Dermis microvascular lymphatic vessel endothelial cell (primary cell): ENCODE measurements at places on chromosomes 5 and 9. TPM values are rescaled to one million over a fixed set of nuclear protein-coding genes. Genes with fewer than 3 reads are reported as not detected.

Gene ZBTB43
- total RNA-seq: 15.9 and 42.6 TPM in 2 replicates

Gene SPINK5
- 0.13 TPM in 1 of 2 replicates, not detected in the other for total RNA-seq

Gene ZNF608
- 6.6 and 10.9 TPM in 2 replicates for total RNA-seq

Gene IQGAP2
- 1.8 and 3.2 TPM in 2 replicates for total RNA-seq

Gene NUDT12
- 3.4 and 4.2 TPM in 2 replicates for total RNA-seq

Gene DMRT3
- not detected in 2 replicates for total RNA-seq

Gene MARVELD2
- total RNA-seq: 0.90 and 1.6 TPM in 2 replicates

Gene RECK
- 21.7 and 32.9 TPM in 2 replicates for total RNA-seq

DNA sequence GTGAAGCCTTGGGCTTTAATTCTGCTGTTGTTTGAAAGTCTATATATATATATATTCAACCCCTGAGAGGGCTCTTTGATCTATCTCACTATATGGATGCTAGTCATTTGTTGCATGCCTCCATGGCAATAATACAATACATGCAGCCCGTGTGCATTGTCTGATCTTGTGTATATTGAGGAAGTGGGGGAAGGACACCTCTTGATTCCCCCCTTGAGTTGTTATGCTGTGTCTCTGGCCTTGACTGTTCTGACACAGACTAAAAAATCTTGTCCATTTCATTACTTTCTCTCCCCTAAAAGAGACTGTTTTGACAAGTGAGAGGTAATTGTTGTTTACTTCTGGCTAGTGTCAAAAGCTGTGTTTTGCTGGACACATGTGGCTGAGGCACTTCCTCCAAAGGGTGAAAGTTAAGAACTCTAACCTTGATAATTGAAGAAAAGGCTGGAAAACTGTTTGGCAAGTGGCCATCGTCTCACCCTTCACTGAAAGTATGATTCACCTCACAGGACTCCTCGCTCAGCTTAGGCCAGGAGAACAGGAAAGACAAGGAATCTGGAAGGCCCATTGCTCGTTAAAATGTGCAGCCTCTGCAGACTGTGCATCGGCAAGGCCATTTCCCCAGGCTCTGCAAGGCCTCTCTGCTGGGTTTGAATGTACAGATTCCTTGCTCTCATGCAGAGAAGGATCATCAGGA, 304.0 kb downstream of the PRELID2 start:
- peak; percentile 93 for DNase-seq

DNA sequence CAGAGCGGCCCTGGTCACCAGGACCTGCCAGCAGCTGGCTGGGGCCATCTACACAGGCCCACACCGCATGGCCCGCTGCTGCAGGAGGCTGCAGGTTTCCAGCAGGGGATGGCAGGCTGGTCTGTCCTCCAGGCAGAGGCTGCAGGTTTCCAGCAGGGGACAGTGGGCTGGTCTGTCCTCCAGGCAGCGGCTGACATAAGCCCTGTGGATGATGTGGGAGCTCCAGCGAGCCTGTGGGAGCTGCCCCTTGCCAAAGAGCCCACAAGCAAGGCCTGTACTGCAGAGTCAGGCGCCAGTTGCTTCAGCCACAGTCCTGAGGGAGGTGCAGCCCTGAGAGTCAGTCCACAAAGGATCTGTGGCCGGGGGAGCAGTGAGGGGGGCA, 18.5 kb downstream of the TPPP start:
- DNase-seq: no peak

GRCh38 chr5:168683247-168683926, 104.2 kb upstream of the PANK3 start:
- DNase-seq: no peak

- DNase-seq: no peak
Measured at GRCh38 chr5:150411245-150411979, 1.3 kb downstream of the CD74 start.

DNA sequence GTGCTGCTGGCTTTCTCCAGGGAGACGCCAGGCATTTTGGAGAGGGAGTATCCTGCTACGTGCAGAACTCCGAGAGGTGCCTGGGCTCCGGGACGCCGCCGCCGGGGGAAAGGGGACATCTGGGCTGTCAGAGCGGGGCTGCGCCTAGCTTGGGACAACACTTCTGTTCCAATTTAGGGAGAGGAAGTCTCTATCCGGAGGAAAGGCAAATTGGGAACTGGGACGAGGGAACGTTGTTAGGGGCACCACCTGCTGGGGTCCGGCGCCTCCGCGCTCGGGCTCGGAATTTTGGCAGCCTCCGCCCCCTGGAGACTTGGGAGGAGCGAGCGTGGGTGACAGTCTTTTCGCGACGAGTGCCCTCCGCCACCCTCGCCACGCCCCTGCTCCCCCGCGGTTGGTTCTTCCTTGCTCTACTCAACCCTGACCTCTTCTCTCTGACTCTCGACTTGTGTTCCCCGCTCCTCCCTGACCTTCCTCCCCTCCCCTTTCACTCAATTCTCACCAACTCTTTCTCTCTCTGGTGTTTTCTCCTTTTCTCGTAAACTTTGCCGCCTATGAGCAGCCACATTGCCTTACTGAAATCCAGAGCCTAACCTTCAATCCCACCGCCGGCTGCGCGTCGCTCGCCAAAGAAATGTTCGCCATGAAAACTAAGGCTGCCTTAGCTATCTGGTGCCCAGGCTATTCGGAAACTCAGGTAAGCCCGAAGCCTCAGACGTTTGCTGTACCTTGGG, 1.6 kb downstream of the TSLP start:
- DNase-seq: no peak

DNA sequence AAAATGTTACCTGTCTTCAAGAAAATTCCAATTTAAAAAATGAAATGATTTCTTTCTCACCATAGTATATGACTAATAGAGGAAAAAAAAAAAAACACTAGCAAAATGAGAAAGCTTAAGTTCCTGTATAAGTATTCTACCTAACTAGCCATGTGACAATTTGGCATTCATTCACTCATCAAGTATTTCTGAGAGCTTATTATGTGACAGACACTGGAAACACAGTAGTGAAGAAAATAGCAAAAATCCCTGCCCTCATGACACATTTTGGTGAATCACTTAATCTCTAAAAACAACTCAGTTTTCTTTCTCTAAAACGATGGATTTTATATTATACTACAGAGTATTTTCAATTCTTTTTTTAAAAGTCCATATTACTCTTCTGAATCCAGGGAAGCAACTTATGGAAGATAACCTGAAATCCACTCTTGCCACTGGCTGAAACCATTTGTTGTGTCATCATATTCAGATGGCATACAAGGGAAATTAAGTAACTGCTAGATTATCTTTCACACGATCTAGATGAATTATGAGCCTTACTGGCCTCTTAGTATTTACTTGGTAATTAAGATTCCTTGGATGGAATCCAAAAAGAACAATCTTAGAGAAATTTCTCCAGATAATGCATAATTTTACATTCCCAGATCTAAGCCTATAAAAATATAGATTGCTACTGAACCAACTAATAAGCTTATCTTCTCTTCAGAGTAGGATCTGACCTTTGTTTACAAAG, 5.5 kb downstream of the PTBP3 start:
- peak; percentile 44 for DNase-seq

DNA sequence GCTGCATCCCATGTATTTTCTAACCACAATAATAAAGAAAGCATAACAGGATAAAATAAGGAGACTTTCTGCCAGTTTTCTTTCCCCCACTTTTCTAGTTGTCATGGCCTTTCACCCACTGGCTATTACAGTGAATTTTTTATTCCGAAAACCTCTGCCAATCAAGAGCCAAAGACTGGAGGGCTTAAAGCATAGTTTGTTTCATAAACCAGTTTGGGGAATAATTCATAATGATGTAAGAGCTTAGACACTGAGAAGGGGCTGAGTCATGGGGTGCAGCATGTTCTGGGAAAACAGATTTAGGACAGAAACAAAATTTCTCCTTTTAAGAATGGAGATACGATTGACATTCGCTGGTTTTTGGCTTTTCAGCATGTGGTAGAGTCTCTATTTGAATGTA, 4.4 kb upstream of the GLIPR2 start:
- no peak for DNase-seq

GRCh38 chr9:2933165-2934095, 89.5 kb upstream of the PUM3 start:
- no peak for DNase-seq

- peak; percentile 38 for DNase-seq
Measured at GRCh38 chr5:55991768-55992486, 2.8 kb downstream of the IL6ST start.

DNA sequence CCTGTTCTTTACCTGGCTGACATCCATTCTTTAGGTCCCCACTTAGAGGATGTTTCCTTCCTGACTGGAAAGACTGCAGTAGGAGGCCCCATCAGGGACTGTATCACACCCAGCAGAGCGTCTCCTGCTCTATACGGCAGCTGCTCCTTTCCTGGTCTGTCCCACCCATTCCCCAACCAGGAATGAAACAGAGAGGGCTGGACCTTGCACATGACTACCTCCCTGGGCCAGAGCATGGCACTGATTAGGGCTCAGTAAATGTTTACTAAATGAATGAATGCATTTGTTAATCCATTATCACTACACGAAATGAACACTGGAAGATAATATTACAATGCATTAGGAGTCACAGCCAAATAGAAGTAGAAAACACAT, 76.4 kb downstream of the ABCA1 start:
- no peak for DNase-seq

DNA sequence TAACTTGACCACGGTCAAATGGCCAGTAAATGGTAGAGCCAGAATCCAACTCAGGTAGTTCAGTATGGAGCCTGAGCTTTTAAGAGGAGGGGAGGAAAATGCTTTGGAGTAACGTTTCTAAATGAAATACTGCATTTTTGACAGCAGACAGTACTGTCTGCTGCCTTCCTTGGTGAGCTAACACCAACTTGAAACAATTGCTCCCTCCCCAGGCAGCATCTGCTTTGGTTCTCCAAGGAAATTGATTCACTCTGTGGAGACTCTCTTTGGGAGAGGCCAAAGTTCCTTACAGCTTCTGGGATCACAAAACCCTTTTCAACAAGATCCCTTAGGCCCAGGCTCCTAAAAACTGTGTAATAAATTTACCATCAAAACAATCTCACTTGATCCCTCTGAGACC, 75.2 kb upstream of the SSBP2 start:
- no peak for DNase-seq

DNA sequence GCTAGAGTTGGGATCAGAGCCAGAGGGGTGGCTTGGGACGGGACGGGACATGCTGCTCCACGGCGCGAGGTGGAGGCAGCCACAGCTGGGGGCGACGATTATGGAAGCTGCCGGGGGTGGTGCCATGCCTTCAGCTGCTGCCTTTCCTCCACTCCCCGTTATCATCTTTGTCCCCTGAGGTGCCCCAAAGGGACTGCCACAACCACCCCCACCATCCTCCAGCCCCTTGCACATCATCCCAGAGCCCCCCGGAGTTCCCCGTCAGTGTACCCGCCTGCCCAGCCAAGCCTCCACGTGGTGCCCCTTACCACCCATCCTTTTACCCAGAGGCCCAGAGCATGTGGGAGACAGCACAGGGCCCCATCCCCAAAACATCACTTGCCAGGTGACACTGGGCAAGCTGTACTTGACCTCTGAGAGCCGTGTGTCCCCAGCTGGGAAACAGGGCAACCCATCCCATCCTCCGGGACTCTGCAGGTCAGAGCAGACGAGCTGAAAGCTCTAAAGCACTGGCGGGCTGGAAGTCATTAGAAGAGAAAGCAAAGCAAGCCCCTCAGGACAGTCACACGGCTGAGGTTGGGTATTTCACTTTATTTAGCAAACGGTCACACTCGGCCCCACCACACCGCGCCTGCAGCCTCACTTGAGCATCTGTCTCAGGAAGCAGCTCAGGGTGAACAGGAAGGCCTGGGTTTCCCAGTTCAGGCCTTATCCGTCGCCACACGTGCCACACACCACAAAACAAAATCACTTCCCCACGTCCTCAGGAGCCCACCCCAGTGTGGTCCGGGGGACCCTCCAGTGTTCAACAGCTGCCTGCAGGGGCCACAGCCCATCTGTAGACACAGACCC, 19.5 kb upstream of the MXD3 start:
- no peak for DNase-seq

DNA sequence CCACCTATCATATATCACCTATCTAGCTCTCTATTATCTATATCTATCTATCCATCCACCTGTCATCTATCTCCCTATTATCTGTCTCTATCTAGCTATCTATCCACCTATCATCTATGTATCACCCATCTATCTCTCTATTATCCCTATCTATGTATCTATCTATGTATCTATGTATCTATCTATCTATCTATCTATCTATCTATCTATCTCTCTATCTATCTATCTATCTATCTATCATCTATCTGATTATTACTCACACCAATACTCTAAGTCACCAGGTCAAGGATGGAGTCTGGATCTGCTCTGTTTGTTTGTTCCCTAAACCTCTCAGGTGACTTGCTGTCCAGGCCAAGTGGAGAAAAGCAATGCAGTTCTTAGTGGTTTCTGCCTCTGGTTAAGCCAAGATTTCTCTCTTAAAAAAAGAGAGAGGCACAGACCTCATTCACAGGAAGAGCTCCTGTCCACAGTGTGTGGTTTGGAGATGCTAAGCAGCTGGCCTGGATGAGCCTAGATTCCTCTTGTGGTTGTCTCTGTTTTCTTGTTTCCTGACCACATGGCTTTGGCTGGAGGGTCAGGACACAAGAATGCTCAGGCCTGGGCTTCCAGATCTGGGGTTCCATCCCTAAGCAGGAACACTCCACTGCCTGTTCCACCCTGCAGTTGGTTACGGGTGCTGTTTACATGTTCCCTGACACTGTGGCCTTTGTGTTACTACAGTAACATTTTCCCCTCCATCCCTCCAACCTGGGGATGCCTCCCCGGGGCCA, 133.4 kb downstream of the PHF2 start:
- no peak for DNase-seq

DNA sequence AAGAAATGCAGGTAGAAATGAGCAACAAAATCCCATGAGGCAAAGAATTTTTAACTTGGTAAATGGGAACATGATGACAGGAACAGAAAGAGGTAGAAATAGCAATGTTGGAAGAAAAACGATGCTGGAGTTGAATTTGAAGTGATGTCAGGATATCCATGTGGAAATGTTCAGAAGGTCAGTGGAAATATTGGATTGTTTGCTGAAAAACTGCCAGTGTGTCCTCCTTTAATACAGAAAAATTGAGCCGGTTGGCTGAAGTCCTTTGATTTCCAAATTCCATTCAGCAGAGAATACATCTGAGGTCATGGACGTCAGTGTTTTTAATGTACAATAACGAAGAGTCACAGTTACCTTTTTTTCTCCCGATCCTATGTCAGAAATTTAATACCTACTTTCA, 110.0 kb upstream of the DMAC1 start:
- no peak for DNase-seq

DNA sequence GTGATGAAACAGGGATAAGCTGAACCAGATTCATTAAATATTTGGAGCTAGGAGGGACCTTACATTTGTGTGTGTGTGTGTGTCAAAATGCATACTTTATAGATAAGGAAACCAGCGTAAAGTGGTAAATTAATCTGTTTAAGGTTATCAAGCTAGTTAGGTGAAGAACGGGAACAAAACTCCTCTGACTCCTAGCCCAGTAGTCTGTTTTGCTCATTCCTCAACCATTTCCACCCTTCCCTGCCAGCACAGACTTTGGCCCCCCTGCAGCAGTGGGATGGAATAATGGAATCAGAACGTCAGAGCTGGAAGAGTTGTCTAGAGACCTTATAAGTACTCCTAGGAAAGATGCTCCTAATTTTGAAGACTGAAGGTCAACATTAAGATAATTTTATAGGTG, 6.5 kb downstream of the AGXT2 start:
- no peak for DNase-seq

GRCh38 chr5:15574806-15575325, 74.9 kb downstream of the FBXL7 start:
- no peak for DNase-seq

- no peak for DNase-seq
Measured at GRCh38 chr9:137370865-137371520, 52.0 kb downstream of the EXD3 start.

- DNase-seq: no peak
Measured at GRCh38 chr9:129806061-129806460, 3.1 kb downstream of the TOR1B start.

GRCh38 chr9:123514766-123515165, 158.8 kb downstream of the CRB2 start:
- no peak for DNase-seq
